ENCODE measurements at places on chromosomes 5 and 9. TPM values are rescaled to one million over a fixed set of nuclear protein-coding genes. Genes with fewer than 3 reads are reported as not detected.

CDH10 gene
- total RNA-seq = not detected

DNA sequence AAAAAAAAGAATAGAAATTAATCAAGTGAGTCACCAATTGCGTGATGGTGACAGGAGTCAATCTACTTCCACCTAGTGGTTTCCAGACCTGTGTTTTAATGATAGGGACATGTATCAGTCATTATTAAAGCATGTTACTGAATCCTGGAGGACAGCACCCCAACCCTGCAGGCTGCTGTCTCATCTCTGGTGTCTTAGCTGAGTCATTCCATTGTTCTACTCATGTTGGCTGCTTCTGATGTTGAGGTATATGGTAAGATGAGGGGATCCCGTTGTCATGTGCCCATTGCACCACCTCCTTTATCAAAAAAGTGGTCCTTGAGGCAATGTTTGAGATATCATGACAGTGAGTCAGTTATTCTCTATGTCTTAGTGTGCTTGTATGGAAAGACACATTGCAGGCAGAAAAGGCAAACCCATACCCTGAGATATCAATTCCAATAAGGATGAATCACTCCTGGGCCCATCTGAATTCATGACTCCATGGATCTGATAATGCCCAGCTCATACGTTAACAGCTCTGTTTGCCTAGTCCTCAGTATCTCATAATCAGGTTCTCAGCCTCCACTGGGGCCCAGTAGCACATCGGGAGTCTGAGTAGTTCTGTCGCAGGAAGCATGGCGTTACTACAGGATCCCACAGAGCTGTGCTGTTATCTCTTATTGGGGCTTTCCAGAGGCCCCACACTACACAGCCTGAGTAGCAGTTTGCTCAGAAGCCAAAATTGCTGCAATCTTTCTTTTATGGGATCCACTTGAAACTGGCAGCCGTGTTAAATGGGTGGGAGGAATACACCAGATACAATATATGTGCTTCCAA lies 31.2 kb downstream of the HMGCS1 start:
- peaks cover 3% of the 10 kb centered on the region for H3K36me3 ChIP-seq
- H3K4me3 ChIP-seq = no peak overlapping the region
- no peaks in the 10 kb centered on the region for H3K4me1 ChIP-seq
- no peak for DNase-seq
- H3K27ac ChIP-seq = no peak overlapping the region

- H3K27ac ChIP-seq = no peak overlapping the region
- no peak for DNase-seq
- no peaks in the 10 kb centered on the region for H3K27me3 ChIP-seq
- no peaks in the 10 kb centered on the region for H3K36me3 ChIP-seq
Observed at GRCh38 chr5:4384649-4385048, 755.5 kb upstream of the ADAMTS16 start.

GRCh38 chr5:83987513-83988292 lies 267.0 kb upstream of the HAPLN1 start:
- no peaks in the 10 kb centered on the region for H3K36me3 ChIP-seq
- H3K4me1 ChIP-seq = peaks cover 5% of the 10 kb centered on the region
- no peak overlapping the region for H3K4me3 ChIP-seq
- no peaks in the 10 kb centered on the region for H3K27me3 ChIP-seq

Data from osteoblast (primary cell).